ENCODE measurements at places on chromosomes 11 and 22.

- DNase-seq: no peak
Observed at GRCh38 chr11:132052342-132052741, 681.9 kb downstream of the NTM start.

DNA sequence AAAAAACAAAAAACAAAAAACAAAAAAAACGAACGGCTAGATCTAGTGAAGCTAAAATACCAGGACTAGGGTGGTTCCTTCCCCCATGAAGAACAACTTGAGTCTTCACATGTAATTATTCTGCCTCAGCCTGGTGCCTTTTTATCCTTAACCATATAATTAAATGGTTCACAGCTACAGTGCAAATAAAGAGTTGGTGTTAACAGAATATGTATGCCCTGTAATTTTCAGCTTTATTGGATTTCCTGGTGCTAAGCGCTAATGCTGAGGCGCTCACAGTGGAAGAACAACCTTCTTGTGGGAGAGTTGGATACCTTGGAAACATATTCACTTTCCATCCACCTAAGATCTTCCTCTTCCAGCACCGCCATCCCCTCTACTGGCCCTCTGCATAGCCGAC lies 158.5 kb upstream of the SORL1-AS1 start:
- no peak for DNase-seq

- no peak for DNase-seq
Observed at GRCh38 chr11:99584830-99585229, 564.1 kb downstream of the CNTN5 start.

GRCh38 chr11:132414451-132414850 lies 1044.0 kb downstream of the NTM start:
- DNase-seq: no peak

- no peak for DNase-seq
Observed at GRCh38 chr11:128568166-128568778, 19.1 kb downstream of the ETS1 start.

DNA sequence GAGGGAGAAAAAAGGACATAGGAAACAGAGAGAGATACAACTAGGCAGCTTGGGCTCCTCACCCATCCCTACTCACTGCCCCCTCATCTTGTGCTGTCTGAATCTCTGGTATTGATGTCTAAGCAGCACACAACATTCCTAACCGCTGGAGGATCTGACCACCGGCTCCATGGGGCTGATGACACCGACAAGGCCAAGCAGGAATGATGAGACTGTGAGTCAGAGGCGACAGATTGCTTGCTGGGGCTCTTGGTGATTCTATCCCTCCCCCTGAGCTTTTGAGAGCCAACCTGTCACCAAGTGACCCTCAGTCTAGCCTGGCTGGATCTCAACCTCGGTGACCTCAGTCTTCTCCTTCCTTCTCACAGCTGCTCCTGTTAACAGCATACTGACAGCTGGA lies 13.8 kb downstream of the PAMR1 start:
- DNase-seq: no peak

DNA sequence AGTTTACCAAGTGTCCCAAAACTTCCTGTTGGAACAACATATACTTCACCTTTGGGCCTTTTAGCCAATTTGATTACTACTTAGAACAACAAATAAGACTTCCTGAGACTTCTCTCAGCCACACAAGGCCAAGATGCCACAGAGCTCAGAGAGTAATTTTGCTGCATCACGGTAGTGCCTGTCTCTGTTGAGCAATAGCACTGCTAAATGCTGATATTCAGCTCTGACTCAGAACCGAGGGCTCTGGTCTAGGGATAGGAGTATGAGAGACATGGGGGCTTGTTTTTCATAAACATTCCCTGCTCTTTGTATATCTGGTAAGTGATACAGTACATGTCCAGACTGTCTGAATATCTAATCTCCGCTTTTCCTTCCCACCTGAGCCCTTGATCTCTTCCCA lies 260.4 kb upstream of the ARHGAP20 start:
- DNase-seq: no peak

GRCh38 chr11:87020764-87021365 lies 16.9 kb upstream of the TMEM135 start:
- no peak for DNase-seq

DNA sequence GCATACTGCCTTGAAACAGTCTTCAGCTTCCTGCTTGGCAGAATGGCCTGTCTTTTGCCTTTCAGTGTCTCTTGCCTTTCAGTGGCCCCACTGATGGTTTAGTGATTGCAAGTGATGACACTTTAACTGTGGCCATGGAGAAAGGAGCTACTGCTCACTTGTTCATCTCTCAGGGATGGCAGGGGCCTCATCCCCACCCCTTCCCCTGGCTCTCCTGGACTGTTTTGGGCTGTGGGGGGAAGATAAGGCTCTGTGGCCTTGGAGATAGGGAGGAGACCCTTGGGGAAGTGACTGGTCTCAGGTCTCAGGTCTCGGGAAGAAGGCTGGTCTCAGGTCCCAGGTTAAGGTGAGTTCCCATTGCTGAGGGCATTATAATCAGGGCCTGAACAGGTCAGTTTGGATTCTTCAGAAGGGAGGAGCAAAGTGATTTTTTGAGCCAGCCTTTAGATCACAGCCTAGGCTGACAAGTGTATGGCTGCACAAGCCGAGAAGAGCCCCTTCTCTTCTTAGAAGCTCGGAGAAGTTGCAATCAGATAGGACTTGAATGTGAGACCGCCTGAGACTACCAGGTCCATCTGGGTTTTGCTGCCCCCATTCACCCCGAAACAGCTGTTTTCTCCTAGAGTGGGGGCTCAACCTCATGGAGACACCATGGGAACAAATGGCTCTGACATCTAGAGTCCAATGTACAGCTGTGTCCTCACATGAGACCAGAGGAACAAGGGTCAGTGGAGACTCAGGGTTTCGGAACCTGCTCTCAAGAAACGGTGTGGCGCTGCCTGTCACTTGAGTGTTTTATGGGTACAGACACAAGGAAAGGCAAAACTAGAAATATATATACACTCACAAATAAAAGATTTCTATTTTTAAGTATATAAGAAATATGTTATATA lies 15.9 kb upstream of the P2RY2 start:
- no peak for DNase-seq

DNA sequence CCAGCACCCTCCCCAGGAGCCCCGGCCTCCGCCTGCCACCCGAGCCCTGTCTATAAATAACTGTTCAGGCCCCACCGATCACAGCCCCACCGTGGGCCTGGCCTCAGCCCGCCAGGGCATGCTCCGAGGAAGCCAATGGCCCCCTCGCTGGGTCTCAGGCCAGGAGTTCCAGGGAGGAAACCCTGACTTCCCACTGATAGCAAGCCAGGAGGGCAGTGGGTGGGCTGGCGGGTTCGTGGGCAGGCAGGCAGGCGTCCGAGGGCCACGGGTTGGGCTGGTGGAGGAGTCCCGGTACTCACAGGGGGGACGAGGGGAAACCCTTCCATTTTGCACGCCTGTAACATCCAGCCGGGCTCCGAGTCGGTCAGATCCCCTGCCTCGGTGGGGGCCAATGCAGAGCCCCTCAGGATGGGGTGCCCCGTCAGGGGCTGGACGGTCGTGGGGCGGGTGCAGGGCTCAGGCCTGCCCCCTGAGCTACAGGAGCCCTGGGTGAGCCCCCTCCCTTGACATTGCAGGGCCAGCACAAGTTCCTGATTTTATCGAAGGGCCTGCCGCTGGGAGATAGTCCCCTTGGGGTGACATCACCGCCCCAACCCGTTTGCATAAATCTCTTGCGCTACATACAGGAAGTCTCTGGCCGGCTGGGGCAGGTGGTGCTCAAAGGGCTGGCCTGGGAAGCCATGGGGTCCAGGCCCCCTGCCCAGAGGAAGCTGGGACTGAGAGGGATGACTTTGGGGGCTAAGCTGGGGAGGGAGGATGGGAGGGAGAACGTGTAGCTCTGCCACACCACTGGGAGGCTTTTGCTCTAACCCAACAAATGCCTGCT lies at the start of gene SPI1:
TSS of gene SPI1 (minus strand) at position 538 of the 826 bp plus-strand sequence. CDS start at position 344, 194 bp downstream.
- DNase-seq: no peak

- peak; percentile 6 for DNase-seq
Observed at GRCh38 chr11:16356761-16357393, 531 bp upstream of the SOX6 start.

DNA sequence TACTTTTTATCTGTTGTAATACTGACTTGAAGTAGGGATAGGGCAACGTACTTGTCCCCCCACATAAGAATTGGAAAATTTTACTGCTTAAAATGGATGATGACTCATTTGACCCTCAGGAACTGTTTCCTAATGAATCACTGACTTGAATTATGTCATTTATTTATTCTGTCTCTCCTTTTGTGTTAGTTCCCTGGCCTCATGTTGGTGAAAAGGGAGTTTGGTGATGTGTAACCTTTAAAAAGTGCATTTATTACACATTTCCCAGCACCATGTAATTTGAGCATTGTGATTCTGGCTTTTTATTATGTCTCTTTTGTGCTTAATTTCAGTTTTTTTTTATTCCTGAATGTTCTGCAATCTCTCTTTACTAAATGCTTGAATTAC lies 20.3 kb upstream of the PGM2L1 start:
- no peak for DNase-seq

- no peak for DNase-seq
Observed at GRCh38 chr11:76215941-76216340, 9.6 kb upstream of the WNT11 start.

DNA sequence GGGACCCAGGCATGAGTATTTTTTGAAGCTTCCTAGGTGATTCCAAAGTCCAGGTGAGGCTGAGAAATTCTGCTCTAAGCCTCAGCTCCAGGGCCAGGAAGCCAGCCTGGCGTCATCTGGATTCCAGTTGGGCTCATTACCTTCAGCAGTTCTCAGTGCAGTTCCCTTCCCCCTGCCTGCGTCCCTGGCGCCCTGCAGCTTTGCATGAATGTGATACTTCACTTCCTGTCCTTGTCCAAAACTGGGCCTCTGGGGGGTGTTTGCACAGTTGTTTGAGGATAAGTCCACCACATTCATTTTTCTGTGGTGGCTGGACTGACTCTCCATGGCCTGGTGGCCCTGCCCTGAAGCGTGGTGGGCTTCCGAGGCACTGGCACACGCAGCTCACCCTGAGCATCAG lies 98.1 kb downstream of the TENM4 start:
- no peak for DNase-seq

DNA sequence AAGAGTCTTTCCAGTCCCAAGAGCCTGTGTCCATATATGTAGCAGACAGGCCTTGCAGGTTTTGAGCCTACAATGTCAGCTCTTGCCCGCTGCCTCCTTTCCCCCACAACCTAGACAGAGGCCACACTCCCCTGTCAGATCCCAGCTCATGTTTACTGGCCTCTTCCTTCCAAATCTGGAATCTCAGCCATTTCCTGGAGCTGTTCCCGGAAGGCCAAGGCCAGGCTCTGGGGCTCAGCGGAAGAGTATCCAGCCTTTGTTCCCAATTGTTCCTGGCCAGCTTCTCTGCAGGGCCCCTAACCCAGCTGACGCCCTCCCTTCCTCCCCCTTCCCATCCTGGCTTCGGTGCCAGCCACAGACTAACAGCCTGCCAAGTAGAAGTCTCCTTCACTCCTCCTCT lies 1.0 kb upstream of the ROBO4 start:
- peak; percentile 52 for DNase-seq

- DNase-seq: no peak
Observed at GRCh38 chr11:95999711-96000406, 76.0 kb upstream of the MTMR2 start.

- DNase-seq: no peak
Observed at GRCh38 chr11:69978841-69979614, 99.1 kb upstream of the ANO1 start.

- no peak for DNase-seq
Observed at GRCh38 chr11:73983741-73984538, 1.3 kb upstream of the UCP2 start.

DNA sequence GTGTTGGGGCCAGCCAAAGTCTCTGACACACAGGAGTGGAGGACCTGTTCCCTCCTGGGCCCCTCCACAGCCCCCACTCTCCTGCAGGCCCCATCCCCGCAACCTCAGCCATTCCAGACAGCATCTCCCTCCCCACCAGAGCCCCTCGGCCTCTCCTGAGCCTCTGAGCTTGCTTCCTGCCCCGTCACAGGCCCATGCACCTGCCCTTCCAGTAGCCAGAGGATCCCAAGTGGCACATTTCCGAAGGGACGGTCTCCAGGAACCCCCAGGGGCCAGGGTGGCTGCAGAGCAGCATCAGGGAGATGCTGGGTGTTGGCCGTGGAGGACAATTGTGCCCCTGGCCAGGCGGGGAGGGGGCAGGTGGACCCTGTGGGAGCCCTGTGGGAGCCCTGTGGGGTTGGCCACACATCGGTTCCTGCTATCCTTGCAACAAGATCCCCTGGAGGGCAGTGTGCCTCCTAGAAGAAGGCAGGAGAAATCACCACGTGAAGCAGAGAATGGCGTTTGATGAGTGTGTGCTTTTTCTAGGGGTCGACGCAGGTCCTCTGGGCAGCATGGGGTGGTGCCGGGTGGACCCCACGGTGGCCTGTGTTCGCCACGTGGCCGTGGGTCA lies 45.3 kb upstream of the PPARA start:
- no peak for DNase-seq

Measured in hippocampal formation (tissue), 2 donors.